ENCODE measurements at places on chromosomes 3 and 15.

GRCh38 chr3:126132751-126133511, 47.5 kb downstream of the ALDH1L1 start:
- no peak for DNase-seq

GRCh38 chr3:184726497-184726896, 14.6 kb upstream of the MAGEF1 start:
- no peak for DNase-seq

DNA sequence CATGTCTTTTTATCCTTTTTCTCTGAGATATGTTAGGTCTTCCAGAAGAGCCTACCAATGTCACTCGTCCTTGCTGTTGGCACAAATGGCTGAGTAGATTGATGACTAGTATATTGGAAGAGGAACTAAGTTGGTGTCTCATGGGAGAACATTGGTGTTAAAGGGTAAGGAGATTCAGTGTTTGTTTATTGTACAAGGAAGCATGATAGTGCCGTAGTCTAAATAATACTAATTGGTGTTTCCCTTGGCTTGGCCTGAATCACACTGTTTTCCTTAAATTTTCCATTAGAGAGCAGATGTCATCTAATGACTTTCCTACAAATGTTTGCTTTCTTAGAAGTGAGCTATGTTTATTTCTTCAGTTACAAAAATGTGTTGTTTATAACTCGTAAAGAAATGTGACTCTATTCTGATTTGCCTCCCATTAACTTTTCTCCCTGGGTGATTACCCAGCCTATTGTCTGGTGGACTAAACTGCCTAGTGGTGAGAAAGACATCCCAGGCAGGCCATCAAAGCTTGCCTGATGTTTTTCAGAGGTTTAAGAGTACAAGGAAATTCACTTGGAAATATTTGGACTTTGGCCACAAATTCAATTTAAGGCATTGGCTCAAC, 28.7 kb downstream of the ADAMTSL3 start:
- no peak for DNase-seq

DNA sequence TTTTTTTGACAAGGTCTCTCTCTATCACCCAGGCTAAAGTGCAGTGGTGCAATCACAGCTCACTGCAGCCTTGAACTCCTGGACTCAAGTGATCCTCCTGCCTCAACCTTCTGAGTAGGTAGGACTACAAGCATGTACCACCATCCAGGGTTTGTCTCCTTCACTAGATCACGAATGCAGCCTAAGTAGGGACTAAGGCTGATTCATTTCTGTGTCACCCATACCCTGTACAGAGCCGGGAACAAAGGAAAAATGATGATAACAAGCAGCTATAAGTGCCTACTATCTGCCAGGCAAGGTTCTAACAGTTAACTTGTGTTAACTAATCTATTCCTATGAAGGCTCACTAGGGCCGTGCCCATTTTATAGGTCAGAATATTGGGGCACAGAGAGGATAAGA, 7.0 kb downstream of the TMEM40 start:
- no peak for DNase-seq

DNA sequence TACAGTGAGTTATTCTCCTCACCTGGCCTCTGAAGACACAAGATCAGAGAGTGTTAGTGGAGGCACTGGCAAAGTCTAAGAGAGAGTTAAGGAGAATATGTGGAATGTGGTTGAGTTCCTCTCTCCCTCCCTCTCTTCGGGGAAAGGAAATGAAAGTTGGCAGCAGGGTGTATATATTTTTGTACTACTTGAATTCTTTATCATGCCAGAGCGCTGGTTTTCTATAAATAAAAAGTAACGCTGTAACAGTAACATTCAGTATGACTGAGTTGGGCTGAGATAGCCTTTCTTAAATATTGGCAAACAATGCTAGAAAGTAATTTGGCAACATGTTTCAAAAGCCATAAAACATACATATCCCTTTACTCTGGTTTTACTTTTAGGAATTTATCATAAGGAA, 77.5 kb upstream of the TNFAIP8L3 start:
- no peak for DNase-seq

DNA sequence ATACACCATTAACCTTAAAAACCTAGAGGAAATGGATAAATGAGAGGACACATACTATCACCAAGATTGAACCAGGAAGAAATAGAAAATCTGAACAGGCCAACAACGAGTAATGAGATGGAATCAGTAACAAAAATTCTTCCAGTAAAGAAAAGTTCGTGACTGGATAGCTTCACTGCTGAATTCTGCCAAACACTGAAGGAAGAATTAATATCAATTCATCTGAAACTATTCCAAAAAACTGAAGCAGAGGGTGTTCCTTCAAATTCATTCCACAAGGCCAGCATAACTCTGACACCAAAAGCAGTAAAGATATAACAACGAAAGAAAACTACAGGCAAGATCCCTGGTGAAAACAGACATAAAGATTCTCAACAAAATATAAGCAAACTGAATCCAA, 195.8 kb upstream of the GPR149 start:
- DNase-seq = no peak

DNA sequence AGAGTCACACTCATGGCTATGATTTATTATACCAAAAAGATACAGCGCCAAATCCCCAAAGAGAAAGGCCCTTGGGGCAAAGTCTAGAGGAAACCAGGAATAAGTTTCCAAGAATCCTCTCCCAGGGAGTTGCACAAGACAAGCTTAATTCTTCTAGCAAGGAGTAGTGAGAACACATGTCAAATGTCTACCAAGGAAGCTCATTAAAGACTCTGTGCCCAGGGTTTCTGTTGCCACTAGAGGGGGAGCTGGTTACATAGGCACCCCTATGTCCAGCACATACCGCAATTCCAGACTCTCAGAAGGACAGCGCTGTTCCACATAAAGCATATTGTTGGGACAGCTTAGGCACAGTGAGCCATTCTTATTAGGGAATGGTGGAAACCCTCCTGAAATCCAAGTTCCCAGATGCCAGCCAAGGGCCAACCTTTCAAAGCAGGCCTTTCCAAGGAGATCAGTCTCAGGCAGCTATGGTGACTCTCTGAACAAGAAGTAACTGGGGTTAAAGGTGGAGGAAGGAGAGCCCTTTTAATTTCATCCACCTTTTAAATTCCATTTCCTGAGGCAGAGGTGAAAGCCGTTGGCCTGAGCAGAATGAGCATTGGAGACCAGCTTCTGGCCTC, 194.2 kb downstream of the UACA start:
- DNase-seq = no peak
